EL (cell line): ENCODE measurements at places on chromosomes 6 and 20.

- no peak for DNase-seq
Measured at GRCh38 chr20:54608039-54608745, 132.8 kb downstream of the DOK5 start.

DNA sequence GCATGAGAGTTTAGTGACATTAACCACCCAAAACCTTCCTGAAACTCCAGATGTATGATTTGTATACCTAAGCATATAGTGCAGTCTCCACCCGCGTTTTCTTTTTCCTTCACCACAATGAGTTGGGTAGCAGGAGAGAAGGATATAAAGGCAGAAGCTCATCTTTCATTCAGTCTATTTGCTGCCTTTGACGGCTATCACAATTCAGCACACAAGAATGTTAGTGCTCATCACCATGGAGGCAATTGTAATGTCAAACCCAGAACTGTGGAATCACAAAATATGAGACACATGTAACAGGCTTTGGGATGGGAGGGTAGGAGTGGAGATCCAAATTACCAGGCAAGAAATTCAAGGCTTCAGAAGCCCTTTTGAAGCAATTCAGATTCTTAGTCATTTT, 17.6 kb downstream of the ZHX3 start:
- peak; percentile 22 for DNase-seq

DNA sequence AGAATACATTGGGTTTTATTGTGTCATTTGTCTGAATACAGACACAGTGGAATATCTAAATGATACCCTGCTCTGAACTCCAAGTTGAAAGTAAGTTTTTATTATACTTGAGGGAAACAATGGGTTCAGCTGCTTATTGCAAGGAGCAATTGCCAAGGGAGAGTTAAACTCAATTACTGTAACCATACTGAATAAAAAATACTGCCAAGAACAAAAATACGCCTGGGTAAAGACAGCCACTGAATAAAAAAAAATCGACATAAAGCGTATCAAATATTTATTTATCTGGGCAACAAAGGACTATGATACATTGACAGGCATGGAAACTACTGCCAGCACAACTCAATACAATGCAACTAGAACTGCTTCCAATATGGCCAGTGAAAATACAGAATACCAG, 18.1 kb downstream of the TFAP2A start:
- DNase-seq = no peak

DNA sequence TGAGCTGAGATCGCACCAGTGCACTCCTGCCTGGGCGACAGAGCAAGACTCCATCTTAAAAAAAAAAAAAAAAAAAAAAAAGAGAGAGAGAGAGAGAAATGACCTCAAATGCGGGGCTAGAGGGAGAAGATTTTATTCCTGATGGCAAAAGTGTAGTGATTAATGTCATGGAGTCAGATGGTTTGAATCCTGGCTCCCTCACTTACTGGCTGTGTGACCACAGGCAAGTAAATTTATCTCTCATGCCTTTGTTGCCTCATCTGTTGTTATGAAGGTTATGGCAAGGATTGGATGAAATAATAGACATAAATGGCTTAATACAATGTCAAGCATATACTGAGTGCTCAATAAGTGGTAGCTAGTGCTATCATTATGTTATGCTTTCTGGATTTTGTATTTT, 29.3 kb downstream of the RIN2 start:
- DNase-seq = no peak
